ENCODE measurements at places on chromosomes 1 and 21.

- peak; percentile 68 for DNase-seq
Observed at GRCh38 chr1:39102537-39103327, 76.6 kb downstream of the NDUFS5 start.

- no peak for DNase-seq
Observed at GRCh38 chr1:199780948-199781670, 246.4 kb upstream of the NR5A2 start.

GRCh38 chr1:233443040-233443760 lies 115.7 kb downstream of the MAP3K21 start:
- DNase-seq = no peak

DNA sequence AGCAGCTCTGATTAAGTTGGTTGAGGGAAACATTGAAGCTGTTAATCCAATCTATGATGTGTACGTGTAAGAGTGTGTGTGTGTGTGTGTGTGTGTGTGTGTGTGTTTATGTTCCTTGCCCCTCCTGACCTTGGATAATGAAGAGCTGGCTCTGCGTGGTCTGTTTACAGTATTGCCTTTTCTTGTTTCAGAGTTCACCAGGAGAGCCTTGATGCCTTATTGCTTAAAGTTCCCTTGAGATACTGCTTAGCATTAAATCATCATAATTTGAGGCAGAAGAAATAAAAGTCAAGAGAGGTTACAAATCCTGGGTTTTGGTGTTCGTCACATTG lies 36.4 kb downstream of the CAPN8 start:
- no peak for DNase-seq

- no peak for DNase-seq
Observed at GRCh38 chr1:176786274-176786673, 323.3 kb downstream of the PAPPA2 start.

GRCh38 chr1:209607102-209607794 lies 23.7 kb downstream of the CAMK1G start:
- no peak for DNase-seq

- no peak for DNase-seq
Observed at GRCh38 chr1:169099561-169099960, 6.9 kb upstream of the ATP1B1 start.

DNA sequence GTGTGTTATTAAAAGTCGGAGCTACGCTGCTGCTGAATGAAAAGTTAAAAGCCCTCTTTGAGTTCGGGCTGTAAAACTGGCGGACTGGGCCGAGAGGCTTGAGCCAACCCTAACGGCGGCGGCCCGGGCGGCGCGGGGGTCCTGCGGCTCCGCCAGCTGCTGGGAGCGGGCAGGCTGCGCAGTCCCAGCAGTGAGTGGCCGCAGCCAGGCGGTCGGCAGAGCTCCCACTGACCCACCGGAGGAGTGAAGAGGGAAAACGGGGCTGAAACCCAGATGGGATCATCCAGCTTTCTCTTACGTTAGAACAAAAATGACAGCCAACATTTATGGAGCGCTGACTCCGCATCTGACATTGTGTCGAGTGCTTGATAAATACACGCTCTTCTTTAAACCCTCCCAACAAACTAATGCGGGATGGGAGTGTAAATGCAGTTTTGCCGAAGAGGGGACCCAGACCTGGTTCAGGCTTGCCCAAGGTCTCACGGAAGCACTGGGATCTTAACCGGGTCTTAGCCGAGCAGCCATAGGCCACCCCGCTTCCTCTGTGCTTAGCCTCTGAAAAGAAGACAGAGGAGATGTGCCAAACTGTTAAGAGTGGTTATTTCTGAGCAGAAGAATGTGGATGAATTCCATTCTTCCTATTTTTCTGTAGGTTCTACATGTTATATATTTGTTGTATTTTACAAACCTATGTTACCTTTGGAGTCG lies 3.5 kb downstream of the GRHL3 start:
- no peak for DNase-seq

DNA sequence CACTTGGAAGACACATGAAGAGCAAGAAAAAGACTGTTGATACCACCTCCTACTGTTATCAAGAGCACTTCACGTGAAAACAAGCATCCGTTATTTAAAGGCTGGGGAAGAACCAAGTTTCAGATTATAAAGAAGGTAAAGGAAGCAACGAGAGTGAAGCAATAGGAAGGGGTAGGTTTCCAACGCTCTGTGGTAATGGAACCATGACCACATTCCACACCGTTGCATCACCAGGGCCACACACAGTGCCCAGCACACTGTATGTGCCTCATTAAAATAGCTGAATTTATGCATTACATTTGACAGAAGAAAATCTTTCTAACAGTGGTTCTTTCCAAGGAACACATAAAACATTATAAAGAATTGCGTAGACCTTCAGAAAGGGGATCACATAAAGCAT lies 435.8 kb downstream of the MRPL39 start:
- DNase-seq = no peak

- DNase-seq = no peak
Observed at GRCh38 chr21:41065539-41065938, 102.4 kb upstream of the BACE2 start.

DNA sequence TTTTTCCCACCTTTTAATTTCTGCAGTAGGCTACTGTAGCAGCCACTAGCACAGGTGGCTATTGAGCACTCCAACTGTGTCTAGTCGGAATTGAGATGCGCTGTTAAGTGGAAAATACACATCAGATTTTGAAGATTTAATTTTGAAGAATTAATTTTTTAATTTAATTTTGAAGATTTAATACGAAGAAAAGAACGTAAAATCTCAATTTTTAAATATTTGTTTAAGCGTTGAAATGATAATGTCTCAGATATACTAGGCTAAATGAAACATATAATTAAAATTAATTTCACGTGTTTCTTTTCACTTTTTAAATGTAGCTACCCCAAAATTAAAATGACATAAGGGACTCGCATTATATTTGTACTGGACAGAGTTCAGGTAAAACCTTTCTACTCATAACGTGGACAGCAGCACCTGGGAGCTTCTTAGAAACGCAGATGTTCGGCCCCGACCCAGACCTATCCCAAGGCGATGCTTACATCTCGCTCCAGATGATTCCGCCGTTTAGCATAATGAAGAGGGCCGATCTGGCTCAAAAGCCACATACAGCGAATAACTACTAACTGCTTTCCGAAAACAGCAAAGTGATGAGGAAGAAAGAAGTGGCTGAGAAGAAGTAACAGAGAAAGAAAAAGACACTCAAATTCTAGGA lies 717 bp downstream of the CRYZL1 start:
- peak; percentile 33 for DNase-seq

GRCh38 chr1:185458670-185459069 lies 141.6 kb upstream of the IVNS1ABP start:
- no peak for DNase-seq

- no peak for DNase-seq
Observed at GRCh38 chr1:21165076-21165475, 11.6 kb downstream of the EIF4G3 start.

- no peak for DNase-seq
Observed at GRCh38 chr1:119007339-119007669, 19.2 kb upstream of the TBX15 start.

- peak; percentile 37 for DNase-seq
Observed at GRCh38 chr1:164320790-164321731, 237.9 kb upstream of the PBX1 start.

- DNase-seq = no peak
Observed at GRCh38 chr21:14076143-14076806, 134.5 kb downstream of the LIPI start.

GRCh38 chr1:24620678-24621077 lies 22.4 kb upstream of the SRRM1 start:
- DNase-seq = no peak

GRCh38 chr1:228410671-228411070 lies 4.0 kb upstream of the TRIM11 start:
- DNase-seq = no peak

DNA sequence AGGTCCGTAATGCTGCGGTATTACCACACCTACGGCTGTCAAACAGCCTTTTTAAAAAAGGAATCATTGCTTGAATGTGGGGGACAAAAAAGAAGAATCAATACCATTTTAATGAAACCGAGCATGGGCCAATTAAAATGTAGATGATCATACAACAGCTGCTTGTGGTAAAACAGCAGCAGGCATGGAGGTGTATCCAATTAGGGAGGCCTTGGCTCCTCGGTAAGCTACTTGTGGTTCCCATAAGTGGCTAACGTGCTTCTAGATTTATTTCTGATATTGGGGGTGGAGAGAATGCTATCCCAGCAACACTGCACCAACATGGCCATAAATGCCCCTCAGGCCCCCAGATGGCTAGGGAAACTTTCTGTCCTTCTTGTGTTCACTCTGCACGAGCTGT lies 1.8 kb downstream of the PTPN14 start:
- DNase-seq = no peak
